Fibroblast of pulmonary artery (primary cell): ENCODE measurements at places on chromosomes 6 and 20.

DNA sequence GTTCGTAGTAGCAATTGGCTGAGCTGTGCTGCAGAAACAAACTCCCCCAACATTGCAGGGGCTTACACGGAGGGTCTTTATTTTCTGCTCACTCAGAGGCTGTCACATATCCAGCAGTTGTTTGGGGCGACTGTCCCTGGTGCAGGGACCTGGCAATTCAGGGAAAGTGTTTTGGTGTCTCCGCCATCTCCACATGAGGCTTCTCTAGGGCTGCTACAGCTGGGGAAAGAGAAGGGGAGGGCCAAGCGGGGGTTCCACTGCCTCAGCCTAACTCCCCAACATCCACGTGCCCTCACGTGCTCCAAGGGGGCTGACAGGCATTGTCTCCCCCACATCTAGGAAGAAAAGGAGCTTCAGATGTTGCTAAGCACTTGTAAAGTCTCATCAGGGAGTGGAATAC, 61.3 kb upstream of the NXT1 start:
- DNase-seq: no peak

GRCh38 chr6:166330612-166331011, 11.7 kb downstream of the SFT2D1 start:
- DNase-seq: peak; percentile 42

- DNase-seq: no peak
Measured at GRCh38 chr20:63126876-63127699, 88.8 kb downstream of the YTHDF1 start.

- no peak for DNase-seq
Measured at GRCh38 chr6:44038543-44039065, 88.6 kb downstream of the MRPL14 start.

DNA sequence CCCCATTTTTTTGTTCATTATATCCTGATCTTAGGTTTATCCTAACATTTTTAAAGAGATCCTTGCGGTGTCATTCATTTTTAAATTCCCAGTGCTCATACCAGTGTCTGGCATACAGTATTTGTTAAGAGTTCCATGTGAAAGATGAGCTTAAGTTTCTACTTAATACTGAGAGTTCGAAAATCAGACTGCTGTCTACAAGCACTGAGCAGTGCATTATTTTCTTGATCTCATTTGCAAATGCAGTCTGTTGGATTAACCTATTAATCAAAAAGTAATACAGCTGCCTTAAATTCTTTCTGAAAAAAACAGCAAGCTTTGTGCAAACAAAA, 663 bp downstream of the COQ3 start:
- no peak for DNase-seq

- peak; percentile 78 for DNase-seq
Measured at GRCh38 chr20:33832103-33832804, 21.1 kb downstream of the CHMP4B start.

DNA sequence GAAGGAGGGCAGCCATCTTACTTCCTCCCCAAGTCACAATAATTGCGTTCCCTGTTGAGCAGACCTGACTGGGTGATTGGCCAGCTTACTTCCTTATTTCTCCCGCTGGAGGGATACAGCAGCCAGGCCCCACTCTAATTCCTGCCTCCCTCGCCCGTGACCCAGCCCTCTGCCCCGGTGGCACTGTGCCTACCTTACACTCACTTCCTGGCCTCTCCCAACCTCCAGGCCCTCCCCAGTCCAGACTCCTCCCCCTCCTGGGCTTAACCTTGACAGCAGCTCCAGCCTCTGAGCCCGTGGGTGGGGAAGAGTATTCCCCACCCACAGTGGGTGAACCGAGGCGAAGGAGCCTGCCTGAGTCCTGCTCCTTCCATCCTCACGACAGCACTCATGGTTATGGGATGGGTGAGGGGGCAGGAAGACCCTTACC, 3.0 kb downstream of the BAK1 start:
- DNase-seq: no peak

DNA sequence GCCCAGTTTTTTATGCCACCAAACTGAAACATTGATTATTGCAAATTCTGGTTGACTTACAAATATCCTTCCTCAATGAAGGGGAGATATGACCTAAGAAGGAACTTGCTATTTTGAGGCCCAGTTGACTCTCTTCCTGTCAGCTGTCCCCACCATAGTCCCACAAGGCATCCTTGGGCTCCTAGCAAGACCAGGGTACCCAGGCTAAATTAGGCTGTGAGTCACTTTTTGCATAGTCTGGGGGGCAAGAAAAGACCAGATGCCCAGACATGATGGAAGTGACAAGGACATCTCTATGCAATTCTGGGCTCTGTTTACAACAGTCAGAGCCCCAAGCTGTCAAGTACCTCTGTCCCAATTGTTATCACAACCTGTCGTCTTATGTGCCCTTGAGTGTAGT, 31.8 kb upstream of the MAFB start:
- no peak for DNase-seq

DNA sequence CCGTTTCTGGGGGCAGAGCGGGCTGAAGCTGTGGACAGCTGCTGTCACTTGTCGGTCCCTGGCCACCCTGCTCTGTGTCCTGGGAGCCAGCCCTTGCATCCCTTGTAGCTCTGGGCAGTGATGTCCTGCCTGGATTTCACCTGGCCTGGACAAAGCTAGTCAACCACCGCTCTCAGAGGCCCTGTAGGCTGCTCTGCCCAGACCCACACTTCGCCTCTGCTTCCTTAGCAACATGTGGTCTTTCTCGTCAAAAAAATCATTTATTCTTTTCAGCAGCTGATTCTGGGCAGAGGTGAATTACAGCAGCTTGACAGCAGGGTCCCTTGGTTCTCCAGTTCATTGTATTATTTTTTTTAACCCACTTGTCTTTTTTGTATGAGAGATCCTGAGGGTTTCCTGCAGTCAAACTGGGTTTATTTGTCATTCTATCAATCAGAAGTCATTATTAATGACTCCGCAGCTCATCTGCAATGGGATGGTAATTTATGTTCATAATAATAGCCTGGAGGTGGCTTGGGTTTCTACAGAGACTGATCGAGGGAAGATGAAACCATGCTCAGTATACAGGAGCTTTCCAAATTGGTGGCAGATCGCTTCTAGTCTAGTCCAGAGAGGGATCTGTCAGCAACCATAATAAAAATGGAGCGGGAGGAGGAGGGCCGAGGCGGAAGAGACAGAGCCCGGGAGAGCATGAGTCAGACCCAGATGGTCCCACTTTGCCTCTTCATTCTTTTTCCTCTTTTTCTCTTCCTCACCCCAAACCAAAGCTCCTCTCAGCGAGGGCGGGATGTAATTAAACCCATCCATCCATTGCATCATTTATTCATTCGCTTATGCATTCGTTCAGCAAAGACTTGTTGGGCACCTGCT, 22.4 kb downstream of the EDN3 start:
- no peak for DNase-seq

DNA sequence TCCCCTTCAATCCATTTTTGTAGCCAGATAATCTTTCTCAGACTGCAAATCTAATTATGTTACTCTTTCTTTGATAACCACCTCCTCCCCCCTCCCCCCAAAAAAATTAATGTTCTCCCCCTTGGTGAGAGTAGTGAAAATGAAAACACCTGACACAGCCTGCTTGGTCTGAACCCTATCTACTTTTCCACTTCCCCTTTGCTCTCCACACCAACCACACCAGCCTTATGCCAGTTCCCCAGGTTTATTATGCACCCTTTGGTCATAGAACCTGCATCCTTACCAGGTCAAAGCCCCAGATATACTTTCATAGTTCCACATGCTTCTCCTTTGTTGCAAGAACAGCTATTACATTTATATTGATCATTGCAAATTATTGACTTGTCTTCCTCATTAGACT, 19.4 kb downstream of the PFDN4 start:
- no peak for DNase-seq

- DNase-seq: no peak
Measured at GRCh38 chr6:42616716-42617115, 52.9 kb downstream of the UBR2 start.

- no peak for DNase-seq
Measured at GRCh38 chr20:17648315-17648646, 33.8 kb downstream of the RRBP1 start.

GRCh38 chr6:90895299-90896074, 308.6 kb upstream of the MAP3K7 start:
- no peak for DNase-seq

DNA sequence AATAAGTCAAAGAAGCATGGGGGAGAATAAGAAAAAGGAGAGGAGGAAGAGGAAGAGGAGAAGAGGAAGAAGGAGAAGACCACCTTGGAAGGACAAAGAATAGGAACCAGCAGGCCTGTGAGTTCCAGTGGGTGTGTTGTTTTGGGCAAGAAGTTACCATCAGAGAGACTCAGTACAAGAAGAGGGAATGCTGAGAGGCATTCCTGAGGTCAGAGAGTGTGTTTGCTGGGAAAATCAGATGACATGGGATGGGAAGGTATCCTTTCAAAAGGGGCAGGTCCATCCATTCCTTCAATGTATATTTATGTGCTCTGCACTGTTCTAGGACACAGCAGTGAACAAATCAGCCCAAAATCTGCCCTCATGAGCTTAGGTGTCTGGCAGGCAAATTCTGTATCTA, 40.5 kb upstream of the PRIM2 start:
- no peak for DNase-seq

GRCh38 chr20:5657190-5657875, 92.9 kb upstream of the SHLD1 start:
- DNase-seq: peak; percentile 99

GRCh38 chr6:14442242-14442641, 324.7 kb downstream of the CD83 start:
- no peak for DNase-seq

DNA sequence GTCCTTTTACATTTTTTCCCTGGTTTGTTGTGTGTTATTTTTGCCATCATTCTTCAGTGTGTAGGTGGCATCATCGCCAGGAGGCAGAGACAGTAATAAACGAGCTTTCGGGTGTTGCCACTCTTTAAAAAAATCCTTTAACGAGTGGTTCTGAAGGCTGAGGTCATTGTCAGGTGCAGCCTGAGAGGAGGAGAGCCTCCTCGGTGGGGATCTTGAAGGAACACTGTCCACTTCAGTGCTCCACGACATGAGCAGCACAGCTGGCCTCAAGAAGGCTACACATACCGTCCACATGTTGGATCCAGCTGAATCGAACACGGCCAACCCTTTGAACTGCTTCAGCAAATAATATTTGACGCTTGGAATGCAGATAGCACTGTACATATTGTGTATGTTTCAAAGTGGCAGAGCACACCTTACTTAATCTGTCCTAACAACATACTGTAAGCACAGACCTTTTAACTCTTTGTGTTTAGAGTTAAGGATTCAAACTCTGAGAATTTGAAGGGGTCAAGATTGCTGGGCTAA, 48.0 kb upstream of the FOXQ1 start:
- DNase-seq: no peak

DNA sequence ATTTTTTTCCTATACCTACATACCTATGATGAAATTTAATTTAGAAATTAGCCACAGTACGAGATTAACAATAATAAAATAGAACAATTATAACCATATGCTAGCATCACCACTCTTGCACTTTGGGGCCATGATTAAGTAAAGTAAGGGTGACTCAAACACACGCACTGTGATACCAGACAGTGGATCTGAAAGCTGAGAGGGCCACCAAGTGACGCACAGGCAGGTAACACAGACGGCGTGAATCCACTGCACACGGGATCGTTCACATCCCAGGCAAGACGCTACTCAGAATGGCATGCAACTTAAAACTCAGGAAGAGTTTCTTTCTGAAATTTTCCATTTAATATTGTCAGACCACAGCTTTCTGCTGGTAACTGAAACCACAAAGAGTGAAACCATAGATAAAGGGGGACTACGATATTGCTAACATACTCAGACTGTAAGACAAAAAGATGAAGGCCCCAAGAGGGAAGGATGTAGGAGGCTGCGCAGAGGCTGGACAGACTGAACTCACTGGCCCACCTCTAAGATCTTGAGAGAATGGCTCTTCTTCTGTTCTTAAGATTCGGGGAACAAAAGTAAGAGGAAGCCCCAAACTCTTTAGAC, 17.9 kb downstream of the RRBP1 start:
- no peak for DNase-seq

- DNase-seq: no peak
Measured at GRCh38 chr20:20641783-20642182, 70.7 kb downstream of the RALGAPA2 start.

- DNase-seq: no peak
Measured at GRCh38 chr6:20333721-20334269, 67.9 kb upstream of the E2F3 start.

GRCh38 chr6:129279343-129280292, 396.7 kb downstream of the LAMA2 start:
- no peak for DNase-seq

DNA sequence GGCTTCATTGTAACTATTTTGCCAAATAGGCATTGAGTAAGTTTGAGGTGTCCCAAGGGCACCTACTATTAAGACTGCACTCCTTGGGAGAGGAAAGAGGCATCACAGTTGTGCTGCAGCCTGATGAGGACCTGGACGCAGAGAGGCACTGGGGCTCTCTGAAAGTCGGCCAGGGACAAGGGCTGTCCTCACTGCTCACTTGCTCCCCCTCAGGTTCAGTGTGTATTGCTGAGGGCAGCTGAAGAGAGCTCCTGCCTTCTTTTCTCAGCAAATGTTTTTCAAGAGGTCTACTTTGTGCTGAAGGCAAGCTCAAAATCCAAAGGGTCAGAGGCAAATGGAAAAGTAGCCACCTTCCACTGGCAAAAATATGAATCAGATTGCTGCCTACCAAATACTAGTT, 331.8 kb downstream of the RIMS1 start:
- DNase-seq: peak; percentile 40

GRCh38 chr6:1382883-1383728, 6.3 kb upstream of the FOXF2 start:
- DNase-seq: no peak

- peak; percentile 78 for DNase-seq
Measured at GRCh38 chr20:54643761-54644160, 168.4 kb downstream of the DOK5 start.

- no peak for DNase-seq
Measured at GRCh38 chr6:29933955-29934354, 8.4 kb upstream of the HLA-A start.

- DNase-seq: peak; percentile 14
Measured at GRCh38 chr20:38935967-38936407, 9.8 kb downstream of the FAM83D start.

DNA sequence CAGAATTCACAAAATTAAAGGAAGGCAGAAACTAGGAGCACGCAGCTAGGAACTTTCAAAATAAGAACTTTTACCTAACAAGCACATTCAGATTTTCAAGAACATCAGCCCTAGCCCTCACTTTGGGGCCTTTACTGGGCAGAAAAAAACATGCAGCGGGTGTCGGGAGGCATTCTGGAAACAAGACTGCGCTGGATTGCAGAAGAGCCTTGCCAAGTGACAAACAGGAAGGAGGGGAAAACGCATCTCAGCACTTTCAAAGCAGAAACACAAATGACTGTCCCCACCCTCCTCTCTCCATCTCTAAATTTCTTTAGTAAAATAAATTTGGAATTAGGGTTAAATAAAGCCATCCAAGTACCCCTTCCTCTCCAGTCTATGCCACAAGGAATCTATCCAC, 74.6 kb upstream of the RREB1 start:
- DNase-seq: no peak

- no peak for DNase-seq
Measured at GRCh38 chr6:25774120-25774715, 19.7 kb downstream of the SLC17A4 start.
